ENCODE measurements at places on chromosomes 6 and 20.
A peak's percentile ranks its signal among the peaks of the same experiment; 100 is the strongest.

DNA sequence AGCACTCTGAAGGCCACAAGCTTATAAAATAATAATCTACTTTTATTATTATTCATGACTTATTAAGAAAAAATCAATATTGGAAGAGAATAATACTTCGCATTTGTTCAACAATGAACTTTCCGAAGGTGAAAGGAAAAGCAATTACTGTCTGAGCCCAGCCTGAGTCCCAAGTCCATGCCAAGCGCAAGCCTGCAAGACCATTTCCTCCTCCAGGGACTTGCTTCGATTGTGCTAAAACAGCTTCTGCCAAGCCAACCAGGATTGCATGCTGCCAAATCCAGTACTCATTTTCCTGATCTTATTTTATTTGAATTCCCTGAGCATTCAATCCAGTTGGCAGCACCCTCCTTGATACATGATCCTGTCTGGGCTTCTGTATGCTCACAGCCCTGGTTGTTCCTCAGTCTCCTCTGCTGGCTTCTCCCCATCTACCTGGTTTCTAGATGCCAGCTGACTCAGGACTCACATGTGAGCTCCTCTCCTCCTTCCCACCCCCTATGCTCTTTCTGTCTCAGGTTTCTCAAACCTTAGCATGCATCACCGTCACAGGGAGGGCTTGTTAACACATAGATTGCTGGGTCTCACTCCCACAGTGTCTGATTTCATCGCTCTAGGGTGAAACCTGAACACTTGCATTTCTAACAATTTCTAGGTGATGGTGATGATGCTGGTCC lies 55.9 kb upstream of the PSMF1 start:
- DNase-seq: no peak

DNA sequence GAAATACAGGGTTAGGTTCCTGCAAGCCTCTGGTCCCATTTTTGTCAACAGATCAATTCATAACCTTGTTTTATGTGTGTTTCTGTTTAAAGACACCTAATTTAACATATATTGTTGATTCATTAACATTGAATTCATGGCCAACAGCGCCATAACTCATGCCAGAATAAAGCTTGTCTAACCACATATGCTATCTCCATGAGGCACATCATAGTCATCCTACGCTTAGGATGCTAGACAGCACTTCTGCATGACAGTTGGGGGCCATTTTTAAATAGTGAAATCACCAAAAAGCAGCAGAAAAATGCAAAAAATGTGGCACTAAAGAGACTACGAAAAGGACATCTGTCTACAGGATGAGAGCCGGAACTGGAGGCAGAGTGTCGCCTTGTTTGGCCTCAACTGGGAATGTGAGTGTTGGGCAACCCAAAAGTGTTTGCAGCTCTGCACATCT lies 37.9 kb downstream of the TRAM2 start:
- DNase-seq: no peak

- DNase-seq: no peak
Observed at GRCh38 chr20:58313396-58313795, 3.9 kb downstream of the RAB22A start.

GRCh38 chr6:168871642-168872315 lies 381.9 kb downstream of the THBS2 start:
- no peak for DNase-seq

DNA sequence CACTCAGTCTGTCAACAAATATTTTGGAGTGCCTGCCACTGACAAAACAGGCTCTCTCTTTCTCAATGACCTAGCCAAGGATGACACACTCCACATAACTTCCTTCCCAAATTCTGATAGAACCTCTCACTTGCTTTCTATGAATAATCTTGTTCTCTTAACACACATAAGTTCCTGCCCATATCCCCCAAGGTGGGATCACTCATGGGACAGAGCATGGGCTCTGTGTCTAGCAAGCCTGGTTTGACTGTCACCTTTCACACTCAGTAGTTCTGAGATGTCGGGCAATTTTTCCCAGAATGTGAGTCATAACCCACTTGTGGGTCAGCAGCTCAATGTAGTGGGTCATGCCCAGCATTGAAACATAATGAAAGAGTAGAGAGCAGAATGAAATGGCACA lies 78.1 kb downstream of the LRFN2 start:
- no peak for DNase-seq

DNA sequence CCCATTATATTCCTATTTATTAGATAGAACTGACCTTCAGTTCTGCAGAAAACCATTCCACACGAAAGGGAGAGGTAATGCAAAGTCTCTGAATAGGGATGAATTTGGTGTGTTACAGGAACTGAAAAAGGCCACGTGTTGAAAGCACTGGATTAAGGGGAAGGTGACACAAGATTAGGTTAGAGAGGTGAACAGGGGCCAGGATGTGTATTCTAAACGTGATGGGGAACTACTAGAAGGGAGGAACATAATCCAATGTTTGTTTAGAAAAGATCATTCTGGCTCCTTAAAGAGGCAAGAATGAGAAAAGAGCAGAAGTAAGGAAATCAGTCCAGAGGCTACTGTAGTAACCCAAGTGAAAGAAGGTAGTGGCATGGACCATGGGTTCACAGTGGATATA lies 6.3 kb upstream of the ZKSCAN8 start:
- no peak for DNase-seq

DNA sequence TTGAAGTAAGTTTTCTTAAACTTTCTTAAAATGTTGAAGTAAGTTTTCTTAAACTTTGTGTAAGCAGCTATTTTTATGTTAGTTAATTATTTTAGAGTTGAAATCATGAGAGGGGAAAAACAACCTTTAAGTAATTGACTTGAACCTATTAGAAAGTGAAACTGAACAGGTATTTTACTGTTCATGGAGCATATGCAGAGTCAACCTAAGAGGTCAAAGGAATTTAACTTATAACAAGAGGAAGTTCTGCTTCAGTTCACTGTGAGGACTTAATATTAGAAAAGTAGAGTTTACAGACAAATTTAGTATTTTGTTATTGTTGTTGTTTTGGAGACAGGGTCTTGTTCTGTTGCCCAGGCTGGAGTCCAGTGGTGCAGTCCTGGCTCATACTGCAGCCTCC lies 38.0 kb downstream of the CDYL start:
- DNase-seq: no peak

DNA sequence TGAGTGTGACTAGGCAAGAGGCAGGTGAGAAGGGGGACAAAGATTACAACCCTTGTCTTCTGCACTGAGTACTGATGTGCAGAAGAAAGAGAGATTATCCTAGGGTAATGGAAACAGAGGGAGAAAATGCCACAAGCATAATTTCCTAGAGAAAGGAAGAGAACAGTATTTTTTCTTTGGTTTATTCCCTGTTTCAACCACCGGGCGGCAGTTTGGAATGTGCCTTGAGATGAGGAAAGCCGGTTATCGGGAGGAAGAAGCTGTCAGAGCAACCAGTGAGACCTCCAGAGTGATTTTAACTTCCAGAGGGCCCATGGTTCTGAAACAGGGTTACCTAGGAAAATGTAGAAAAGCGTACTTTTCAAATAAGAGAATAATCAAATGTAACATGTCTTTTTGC lies 121.4 kb downstream of the REV3L start:
- peak; percentile 7 for DNase-seq

- DNase-seq: peak; percentile 65
Observed at GRCh38 chr6:83536034-83536646, 23.8 kb downstream of the PRSS35 start.

DNA sequence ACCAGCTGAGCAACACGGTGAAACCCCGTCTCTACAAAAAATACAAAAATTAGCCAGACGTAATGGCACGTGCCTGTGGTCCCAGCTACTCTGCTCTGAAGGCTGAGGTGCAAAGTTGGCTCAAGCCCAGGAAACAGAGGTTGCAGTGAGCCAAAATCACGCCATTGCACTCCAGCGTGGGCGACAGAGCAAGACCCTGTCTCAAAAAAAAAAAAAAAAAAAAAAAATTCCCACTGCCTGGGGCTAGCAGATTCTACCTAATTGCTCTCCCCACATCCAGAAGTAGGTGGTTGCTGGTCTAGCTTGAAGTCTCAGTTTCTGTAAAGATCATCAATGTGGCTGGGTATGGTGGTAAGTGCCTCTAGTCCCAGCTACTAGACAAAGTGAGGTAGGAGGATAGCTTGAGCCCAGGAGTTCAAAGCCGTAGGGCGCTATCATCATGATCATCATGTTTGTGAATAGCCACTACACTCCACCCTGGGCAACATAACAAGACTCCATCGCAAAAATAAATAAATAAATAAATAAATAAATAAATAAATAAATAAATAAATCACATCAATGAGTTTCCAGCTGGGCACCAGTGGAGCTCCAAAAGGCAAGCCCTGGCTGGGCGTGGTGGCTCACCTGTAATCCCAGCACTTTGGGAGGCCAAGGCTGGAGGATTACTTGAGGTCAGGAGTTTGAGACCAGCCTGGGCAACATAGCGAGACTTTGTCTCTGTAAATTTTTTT lies 6.3 kb upstream of the AP5S1 start:
- DNase-seq: no peak

DNA sequence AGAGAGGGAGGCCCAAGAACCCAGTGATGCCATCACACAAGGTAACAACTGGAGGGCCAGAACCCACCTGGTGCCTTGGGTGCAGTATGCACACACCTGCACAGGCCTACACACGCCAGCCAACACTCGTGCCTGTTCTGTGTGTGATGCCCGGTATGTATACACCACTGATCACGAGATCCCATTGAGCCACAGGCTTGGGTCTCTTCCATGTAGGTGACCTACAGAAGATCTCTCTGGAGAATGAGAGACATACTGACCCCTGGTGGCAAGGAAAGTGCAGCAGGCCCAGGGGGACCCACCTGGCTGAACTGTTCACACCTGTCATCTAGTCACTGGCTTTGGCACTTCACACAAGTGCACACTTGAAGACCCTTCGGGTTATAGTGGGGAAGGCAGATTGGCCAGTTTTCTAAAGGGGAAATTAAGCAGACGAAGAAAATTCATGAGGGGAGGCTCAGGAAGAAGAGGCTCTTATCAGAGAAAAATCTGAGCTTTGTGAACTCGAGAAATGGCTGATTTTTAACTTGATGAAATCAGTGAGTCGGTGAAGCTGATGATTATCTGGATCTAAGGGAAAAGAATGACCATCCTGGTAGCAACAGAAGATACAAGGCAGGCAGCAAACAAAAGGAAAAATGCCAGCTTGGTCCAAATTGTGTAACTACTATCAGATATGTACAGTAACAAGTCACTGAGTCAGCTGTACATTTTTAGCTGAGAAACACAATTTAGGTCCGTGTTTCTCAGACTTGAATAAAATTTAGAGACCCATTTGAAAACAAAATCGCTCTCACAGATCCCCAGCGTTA lies 69.1 kb upstream of the PBOV1 start:
- peak; percentile 46 for DNase-seq

DNA sequence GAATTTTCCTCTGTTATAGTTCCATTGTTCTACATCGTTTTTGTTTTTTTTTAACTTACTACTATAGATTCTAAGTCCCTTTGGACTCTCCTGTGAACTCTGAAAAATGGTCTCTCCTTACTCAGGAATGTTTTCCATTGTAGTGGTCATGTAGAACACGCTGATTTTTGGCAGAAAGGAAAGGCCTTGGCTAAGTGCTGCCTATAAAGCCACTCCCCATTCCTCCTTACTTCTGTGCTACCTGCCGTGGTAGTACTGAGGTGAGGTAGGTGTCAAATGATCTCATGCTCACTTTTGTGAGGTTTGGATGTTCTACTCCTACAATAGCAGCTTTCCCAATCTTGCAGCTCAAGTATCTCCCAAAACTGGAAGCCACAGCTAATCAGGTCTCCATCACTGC lies 270.7 kb downstream of the SLC35F1 start:
- DNase-seq: no peak

GRCh38 chr6:91164105-91164504 lies 577.2 kb upstream of the MAP3K7 start:
- DNase-seq: no peak

GRCh38 chr6:151240791-151241642 lies 1.2 kb downstream of the AKAP12 start:
- DNase-seq: no peak

DNA sequence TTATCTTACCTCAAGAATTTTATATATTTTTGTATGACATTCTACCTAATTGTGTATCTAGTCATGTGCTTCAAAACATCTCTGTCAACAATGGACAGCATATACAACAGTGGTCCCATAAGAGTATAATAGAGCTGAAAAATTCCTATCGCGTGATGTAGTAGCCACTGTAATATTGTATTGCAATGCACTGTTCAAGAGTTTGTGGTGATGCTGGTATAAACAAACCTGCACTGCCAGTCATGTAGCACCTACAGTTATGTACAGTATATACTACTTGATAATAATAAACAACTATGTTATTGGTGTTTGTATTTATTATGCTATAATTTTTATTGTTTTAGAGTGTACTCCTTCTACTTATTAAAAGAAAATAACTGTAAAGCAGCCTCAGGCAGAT lies 672.7 kb downstream of the CD109 start:
- DNase-seq: no peak

DNA sequence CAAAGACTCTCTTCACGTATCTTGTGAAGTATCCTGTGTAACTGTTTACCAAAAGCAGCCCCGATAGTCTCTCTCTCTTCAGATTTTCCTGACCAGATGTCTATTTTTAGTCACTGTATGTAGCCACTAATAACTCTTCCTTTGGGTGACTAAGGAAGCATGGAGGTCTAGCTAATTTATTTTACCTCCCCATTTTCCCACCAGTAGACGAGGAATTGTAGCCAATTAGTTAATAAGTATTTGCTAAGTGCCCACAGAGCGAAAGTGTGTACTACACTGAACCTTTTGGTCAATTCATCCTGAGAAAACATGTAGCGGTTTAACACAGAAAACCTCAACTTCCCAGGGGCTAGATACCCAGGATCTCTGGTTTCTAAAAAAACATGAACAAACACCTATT lies 180.6 kb downstream of the TBX18 start:
- no peak for DNase-seq

DNA sequence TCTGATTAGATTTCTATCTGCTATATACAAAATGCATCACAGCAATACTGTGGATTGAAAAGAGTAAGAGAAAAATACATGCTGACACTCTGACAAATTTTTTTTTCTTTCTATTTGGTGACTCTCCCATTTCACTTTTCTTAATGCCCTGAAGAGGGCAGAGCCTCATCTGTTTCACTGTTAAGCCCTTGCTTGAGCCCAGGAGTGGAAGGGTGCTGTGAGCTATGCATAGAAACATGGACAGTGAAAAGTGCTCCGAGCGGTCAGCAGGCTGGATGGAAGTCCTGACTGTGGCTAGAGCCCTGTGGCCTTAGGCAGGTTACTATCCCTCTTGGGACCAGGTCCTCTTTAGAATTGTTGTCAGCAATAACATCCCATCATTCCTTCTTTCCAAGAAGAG lies 17.4 kb upstream of the CSE1L start:
- DNase-seq: peak; percentile 48

- no peak for DNase-seq
Observed at GRCh38 chr6:168189200-168190013, 110.4 kb upstream of the FRMD1 start.

DNA sequence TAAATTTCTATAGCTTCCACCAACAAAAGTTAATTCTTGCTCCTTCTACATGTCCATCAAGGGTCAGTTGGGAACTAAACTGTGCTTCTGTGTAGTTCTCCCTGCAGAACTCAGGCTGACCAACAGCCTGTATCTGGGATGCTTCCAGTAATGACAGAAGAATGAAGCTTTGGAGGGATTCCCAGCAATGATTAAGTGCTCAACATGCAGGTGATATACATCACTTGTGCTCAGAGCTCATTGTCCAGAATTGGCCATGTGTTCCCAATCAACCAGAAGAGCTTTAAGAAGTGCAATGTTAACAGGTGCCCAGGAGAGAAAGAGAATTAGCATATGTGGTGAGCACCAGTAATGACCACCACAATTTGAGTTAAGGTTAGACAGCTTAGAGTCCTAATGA lies 37.4 kb upstream of the SNRPB2 start:
- DNase-seq: no peak

All from AML-193 (cell line).